ENCODE measurements at places on chromosomes 7 and 10.
A peak's percentile ranks its signal among the peaks of the same experiment; 100 is the strongest.

GRCh38 chr7:80825499-80825898 lies 93.4 kb downstream of the SEMA3C start:
- no peak for DNase-seq

DNA sequence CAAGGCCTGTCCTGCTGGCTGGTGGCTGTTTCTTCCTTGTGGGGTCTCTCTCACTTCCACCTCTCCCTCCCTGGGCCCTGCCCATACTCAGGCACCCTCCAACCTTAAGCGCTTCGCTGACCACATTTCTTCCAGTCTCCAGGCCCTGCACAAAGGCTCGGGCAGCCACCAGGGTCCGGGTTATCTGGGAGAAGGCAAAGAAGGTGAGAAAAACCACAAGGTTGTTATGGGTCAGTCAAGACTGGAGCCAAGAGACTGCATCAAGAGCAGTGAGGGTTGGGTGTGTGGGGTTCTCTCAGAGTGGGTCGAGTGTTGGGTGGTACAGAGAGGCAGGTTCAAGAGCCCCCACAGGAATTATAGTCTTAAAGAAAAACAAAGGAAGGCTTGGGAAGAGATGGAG lies 2.6 kb downstream of the GPC2 start:
- no peak for DNase-seq

DNA sequence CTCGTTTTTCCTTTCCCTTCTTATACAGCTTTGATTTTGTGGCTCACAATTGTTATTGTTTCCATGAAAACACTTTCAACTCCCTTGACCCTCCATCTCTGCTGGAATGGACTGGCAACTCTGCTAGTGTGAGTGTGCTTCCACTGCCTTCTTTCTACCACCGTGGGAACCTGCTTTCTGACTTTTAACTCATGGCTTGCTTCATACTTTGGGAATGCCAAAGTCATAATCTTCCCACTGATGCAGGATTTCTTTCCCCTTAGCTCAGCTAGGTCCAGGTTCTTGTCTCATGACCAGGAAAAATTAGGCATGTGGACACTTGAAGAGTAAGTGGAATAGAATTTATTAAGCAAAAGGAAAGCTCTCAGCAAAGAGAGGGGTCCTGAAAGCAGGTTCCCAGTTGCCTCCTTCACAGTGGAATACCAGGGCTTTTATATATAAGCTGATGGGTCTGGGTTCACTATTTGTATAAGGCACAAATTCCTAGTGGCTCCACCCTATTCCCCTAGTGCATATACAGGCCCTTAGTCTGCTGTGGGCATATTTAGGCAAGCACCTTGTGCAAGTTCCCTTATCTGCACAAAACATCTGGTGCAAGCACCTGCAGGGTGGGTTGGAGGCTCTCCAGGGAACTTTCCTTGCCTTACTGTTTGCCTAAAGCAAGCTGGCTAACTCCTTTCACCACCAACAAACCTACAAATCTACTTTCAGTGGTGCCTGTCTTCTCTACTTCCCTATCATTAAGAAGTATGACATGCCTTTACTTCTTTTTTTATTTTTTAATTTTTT lies 119.5 kb downstream of the CFAP58 start:
- DNase-seq: no peak

- DNase-seq: no peak
Observed at GRCh38 chr7:156347132-156347531, 293.4 kb upstream of the RNF32 start.

- no peak for DNase-seq
Observed at GRCh38 chr10:101130984-101131961, at the start of gene TLX1. TLX1 (plus strand) TSS chr10:101131300; CDS start chr10:101131542, 242 bp downstream.

- no peak for DNase-seq
Observed at GRCh38 chr7:155864271-155864985, 52.2 kb upstream of the SHH start.

DNA sequence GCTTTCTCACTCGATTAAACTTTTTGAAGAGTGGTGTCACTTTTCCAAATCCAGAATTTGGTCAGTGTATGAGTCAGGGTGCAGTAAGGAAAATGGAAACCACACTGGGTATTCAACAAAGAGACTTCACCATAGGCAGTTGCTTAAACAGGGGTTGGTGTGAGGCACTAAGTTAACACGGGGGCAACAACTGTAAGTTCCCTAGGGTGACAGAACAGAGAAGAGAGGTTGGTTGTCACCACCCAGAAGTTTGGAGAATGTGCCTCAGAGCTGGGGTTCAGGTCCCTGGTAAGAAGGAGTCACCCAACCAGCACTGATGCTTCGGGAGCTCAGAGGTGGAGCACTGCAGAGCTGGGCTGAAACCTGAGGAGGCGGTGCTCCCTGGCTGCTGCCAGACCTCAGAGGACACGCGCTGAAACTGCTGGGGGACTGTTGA lies 170.4 kb downstream of the ARID5B start:
- no peak for DNase-seq

DNA sequence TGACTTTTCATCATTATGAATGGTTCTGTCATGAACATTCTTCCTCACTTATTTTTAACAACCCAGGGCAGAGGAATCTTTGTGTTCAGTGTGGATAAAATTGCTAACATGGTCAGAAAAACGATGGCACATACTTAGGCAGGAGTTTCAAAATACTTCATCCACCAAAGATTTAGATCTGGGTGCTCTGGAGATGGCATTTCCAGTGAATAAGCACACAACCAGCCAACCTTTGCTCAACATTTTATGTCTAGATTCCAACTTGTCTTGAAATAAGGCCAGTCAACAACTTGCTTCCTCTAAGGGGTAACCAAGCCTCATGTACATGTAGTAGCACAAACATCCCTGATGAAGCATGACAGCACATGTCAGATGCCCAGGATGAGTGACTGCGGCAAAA lies 33.4 kb upstream of the ADRB1 start:
- no peak for DNase-seq

DNA sequence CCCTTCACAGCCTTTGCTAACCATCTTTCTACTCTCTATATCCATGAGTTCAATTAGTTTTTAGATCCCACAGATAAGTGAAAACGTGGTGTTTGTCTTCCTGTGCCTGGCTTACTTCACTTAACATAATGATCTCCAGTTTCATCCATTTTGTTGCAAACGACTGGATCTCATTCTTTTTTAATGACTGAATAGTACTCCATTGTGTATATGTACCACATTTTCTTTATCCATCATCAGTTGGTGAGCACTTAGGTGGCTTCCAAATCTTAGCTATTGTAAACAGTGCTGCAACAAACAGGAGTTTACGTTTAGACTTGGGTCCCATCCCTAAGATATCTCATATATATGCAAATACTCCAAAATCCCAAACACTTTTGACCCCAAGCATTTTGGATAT lies 9.1 kb downstream of the CDC123 start:
- no peak for DNase-seq

DNA sequence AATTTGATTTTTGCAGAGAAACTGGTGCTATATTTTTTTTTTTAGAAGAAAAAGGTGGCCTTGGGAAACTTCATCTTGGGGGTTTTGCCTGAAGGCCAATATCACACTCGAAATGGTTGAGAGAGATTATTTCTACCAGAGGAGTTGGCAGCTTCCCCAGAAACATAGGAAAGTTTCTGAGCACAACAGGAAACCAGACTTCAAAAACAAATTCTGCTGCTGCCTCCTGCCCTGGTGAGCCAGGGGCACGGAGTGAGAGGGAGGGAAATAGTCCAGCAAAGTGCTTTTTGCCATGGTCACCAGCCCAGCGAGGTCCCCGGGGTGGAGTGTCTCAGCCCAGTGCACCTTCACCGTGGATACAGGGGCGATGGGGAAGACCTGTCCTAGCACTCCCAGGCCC lies 61.1 kb downstream of the FOXI2 start:
- DNase-seq: no peak

GRCh38 chr10:23199768-23200511 lies 7.8 kb downstream of the PTF1A start:
- no peak for DNase-seq

GRCh38 chr10:47294501-47294900 lies 5.5 kb upstream of the GDF10 start:
- no peak for DNase-seq

DNA sequence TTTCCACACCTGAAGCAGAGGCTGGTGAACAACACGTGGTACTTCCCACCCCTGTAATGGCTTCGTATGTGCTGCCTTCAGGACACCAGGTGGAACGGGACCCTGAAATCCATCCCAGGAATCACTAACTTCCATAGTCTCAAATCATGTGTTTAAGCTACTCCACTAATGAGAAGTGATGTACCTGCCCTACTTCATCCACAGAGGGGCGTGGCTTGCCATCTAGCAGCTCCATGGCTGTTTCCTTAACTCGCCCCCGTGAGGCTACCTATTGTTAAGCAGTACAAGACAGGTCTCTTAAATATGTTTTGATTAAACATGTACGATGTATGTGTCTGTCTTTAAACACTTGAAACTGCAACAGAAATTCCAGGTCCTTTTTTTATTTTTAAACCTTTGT lies 31.8 kb downstream of the ARL3 start:
- DNase-seq: no peak

DNA sequence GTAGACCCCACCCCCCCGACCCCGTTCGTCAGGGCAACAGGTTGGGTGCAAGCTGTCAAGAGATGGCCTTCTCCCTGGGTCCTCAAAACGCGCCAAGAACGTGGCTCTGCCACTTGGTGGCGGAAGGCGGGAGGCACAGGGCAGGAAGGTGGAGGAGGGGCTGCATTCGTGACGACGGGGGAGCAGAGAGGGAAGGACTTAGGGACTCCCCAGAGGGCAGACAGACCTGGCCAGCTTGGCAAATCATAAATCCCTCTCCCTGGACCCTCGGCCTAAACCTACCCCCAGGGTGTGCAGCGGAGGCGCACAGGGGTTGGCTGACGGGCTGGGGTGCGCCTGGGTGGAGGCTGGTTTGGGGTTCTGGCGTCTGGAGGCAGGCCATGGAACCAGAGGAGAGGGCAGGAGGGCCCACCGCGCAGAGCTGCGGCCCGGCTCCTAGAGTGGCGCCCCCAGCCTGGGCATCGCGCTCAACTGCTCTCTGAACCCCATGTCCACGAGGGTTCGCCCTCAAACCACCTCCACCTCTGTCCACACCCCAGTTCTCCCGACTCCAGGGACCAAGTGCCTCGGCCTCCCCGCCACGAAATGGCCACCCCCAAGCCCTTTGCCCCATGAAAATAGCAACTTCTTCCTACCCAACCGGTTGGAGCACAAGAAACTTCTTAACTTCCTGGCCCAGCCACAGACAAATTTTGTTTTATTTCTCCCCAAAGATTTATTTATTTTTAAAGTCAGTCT lies 10.8 kb upstream of the GATA3 start:
- DNase-seq: no peak

DNA sequence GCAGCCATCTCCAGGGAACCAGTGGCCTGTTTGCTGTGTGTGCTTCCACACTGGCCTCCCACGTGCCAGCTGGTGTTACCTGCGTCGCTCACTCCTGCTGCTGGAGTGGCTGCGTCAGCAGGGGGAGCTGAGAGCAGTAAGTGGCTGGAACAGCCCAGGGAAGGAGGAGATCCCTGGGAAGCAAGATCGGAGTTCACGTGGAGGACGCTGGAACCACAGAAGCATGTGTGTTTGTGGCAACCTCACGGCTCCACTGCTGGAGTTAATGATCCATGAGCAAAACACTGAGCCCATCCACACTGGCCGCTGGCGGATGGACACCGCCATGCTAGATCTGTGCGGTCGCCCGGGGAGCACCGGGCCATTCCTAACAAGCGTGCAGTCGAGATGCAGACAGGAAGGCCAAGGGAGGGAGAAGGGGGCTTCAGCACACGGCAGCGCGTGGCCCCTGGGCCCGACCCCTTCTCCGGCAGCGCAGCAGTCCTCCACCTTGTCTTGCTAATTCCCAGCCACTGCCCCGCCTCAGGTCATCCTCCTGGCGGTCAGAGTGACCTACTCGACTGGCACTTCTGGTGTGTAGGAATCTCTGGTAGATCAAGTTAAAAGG lies 68.5 kb upstream of the EEPD1 start:
- peak; percentile 90 for DNase-seq

DNA sequence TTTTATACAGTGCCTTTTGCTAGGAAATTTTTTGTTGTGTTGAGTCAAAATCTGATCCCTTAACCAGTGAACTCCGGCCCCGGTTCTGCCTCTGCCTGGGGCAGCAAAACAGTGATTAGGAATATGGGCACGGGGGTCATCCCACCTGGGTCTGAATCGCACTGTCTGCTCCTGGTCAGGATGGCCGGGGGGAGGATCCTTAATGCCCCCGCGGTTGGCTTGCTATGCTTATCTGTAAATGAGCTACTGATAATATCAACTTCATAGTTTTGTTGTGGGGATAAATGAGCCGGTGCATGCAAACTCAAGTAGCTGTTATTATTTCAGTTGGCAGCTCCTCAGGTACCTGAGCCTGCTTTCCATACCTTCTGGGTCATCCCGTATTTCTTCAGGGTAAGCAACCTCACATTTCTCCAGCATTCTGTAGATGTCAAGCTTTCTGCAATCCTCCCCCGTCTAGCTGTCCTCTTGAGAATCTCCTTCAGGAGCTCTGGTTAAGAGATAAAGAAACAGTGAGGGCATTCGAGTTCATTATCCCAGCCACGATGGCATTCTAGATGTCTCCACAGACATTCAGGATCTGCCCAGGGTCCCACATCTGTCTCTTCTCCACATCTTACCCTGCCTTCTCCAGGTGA lies 592.2 kb downstream of the SDK1 start:
- DNase-seq: no peak

GRCh38 chr10:110174816-110175215 lies 32.6 kb upstream of the MXI1 start:
- no peak for DNase-seq

- no peak for DNase-seq
Observed at GRCh38 chr7:86768967-86769760, 125.5 kb downstream of the GRM3 start.

DNA sequence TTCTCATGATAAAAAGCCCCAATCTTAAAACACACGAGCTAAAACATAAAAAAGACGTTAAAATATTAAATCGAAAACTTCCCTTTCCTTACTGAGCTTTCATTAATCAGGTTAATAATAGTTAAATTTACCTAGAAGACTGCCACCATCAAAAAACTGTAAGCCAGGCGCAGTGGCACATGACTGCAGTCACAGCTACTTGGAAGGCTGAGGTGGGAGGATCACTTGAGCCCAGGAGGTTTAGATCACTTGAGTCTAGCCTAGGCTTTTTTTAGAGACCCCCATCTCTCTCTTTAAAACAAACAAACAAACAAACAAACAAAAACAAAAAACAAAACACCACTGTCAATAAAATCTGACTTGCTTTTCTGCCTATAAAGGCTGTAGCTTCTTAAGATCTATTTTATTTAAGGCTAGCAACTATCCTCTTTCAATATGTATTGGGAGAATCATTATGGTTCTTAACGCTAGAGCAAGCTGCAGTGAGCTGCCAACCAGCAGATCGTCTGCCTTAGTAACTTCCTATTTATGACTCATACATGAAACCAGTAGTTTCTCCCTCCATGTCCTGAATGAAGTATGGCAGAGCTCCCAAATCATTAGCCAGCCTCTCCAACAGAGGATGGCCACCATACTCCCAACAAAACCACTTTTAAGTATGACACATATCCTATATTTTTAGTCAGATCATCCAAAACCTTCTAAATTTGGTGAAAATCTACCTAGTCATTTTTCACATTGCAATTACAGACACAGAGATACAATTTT lies 163.7 kb downstream of the SRPK2 start:
- DNase-seq: peak; percentile 10

- DNase-seq: no peak
Observed at GRCh38 chr7:117489016-117489415, 9.2 kb downstream of the CFTR start.

Measured in small intestine (tissue), 16 donors.